Activated T-cell treated with anti-CD3 and anti-CD28 coated beads, Interleukin-2, amount 50 U/mL, for 72 hours (primary cell): ENCODE measurements at places on chromosomes 6 and 20. TPM values are rescaled to one million over a fixed set of nuclear protein-coding genes. Genes with fewer than 3 reads are reported as not detected.

MEI4 gene
- not detected for total RNA-seq

WFDC12 gene
- total RNA-seq: not detected

ZBTB2 gene
- total RNA-seq: 24.3 TPM

GRCh38 chr6:13400772-13401171 is 72.4 kb upstream of the TBC1D7 start:
- no peak overlapping the region for H3K4me3 ChIP-seq
- H3K27me3 ChIP-seq: no peaks in the 10 kb centered on the region
- peaks cover 13% of the 10 kb centered on the region for H3K4me1 ChIP-seq
- DNase-seq: no peak
- H3K27ac ChIP-seq: no peak overlapping the region

- DNase-seq: no peak
- H3K36me3 ChIP-seq: no peaks in the 10 kb centered on the region
- H3K27ac ChIP-seq: no peak overlapping the region
- H3K4me1 ChIP-seq: peaks cover 2% of the 10 kb centered on the region
- H3K4me3 ChIP-seq: no peak overlapping the region
Observed at GRCh38 chr20:62477669-62478455, 2.1 kb upstream of the GATA5 start.

DNA sequence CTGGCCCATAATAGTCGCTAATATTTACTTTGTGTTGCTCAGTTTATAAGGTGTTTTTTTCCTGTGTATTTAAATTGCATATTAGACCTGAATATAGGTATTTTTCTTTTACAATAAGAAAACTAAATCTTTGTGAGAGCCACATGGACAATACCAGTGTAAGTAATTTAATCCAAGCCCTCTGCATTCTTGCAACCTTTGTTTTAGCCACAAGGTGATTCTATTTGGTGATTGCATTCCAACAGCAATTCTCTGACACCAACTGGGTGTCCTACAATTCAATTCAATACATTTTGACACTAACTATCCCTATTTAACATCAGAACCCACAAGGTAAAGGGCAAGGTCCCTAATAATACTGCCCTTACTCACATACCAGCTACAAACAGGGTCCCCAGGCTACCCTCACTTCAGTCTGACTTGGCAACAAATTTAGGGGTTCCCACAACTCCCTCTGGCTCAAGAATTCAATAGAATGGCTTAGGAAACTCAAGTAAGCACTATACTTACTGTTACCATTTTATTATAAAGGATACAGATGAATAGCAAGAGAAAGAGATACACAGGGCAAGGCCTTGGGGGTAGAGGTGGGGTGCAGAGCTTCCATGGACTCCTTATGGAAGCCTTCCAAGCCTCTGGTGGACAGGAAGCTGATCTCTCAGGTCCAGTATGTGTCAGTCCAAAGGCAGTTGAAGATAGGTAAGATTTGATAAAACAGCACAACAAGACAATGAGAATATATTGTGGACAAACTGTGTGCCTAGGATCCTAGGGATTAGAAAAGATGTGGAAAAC is 169.3 kb downstream of the CD83 start:
- H3K27ac ChIP-seq: no peak overlapping the region
- no peaks in the 10 kb centered on the region for H3K36me3 ChIP-seq
- no peaks in the 10 kb centered on the region for H3K27me3 ChIP-seq
- peaks cover 21% of the 10 kb centered on the region for H3K4me1 ChIP-seq

GRCh38 chr6:140871911-140872310 is 1260.8 kb upstream of the GJE1 start:
- H3K4me3 ChIP-seq: no peak overlapping the region
- H3K27me3 ChIP-seq: no peaks in the 10 kb centered on the region
- DNase-seq: no peak
- H3K36me3 ChIP-seq: no peaks in the 10 kb centered on the region

DNA sequence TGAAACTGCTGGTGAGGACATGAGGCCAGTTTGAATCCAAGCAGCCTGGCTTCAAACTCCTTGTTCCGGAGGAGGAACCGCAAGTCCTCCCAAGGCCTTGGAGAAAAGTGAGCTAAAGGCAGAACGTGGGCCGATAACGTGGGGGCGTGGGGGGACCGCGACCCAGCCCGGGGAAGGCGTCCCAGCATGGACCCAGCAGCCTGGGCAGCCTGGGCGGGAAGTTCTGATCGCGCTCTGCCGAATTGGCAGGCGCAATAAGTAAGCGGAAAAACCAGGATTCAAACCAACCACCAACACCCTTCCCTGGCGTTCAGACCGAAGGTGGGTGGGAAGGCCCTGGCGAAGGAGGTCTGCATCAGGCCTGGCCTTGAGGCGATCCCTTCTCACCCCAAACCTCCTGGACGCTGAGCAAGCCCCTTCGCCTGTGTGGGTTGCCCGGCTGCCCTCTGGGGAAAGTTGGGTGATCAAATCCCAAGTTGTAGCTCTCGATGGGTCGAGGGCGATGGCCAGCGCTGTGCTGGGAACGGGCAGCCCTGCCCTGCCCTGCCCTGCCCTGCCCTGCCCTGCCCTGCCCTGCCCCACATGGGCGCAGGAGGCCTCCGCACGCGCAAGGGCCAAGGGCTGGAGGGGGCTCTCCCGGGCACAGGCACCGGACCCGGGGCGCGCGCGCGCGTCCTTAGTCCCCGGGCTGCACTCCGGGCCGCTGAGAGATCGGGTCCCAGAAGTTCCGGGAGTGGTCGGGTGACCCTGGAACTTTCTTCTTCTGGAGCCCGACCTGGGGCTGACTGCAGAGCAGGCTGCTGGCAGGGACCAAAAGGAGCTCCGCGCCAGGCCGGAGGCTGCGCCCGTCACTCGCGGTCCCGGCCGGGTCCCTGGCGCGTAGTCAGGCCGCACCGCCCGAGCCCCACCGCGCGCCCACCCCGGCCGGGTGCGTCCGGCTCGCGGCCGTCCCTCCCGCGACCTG is 637 bp upstream of the SLC22A3 start:
- no peaks in the 10 kb centered on the region for H3K4me1 ChIP-seq
- no peak for DNase-seq
- no peak overlapping the region for H3K27ac ChIP-seq
- no peaks in the 10 kb centered on the region for H3K36me3 ChIP-seq
- H3K27me3 ChIP-seq: peaks cover 71% of the 10 kb centered on the region

TGM2 gene
- total RNA-seq: 0.23 TPM

GRIK2 gene
- not detected for total RNA-seq

GRCh38 chr20:4159765-4160490 is 144.6 kb upstream of the RNF24 start:
- peak overlapping the region; percentile 18 for H3K4me3 ChIP-seq
- no peak for DNase-seq
- no peaks in the 10 kb centered on the region for H3K36me3 ChIP-seq
- H3K27me3 ChIP-seq: peaks cover 13% of the 10 kb centered on the region
- H3K4me1 ChIP-seq: peaks cover 23% of the 10 kb centered on the region
- H3K27ac ChIP-seq: peak overlapping the region; percentile 56

- no peaks in the 10 kb centered on the region for H3K36me3 ChIP-seq
- no peak overlapping the region for H3K4me3 ChIP-seq
- H3K4me1 ChIP-seq: peaks cover 4% of the 10 kb centered on the region
- no peak for DNase-seq
- H3K27me3 ChIP-seq: no peaks in the 10 kb centered on the region
Observed at GRCh38 chr20:41344938-41345728, 4.5 kb downstream of the LPIN3 start.

DNA sequence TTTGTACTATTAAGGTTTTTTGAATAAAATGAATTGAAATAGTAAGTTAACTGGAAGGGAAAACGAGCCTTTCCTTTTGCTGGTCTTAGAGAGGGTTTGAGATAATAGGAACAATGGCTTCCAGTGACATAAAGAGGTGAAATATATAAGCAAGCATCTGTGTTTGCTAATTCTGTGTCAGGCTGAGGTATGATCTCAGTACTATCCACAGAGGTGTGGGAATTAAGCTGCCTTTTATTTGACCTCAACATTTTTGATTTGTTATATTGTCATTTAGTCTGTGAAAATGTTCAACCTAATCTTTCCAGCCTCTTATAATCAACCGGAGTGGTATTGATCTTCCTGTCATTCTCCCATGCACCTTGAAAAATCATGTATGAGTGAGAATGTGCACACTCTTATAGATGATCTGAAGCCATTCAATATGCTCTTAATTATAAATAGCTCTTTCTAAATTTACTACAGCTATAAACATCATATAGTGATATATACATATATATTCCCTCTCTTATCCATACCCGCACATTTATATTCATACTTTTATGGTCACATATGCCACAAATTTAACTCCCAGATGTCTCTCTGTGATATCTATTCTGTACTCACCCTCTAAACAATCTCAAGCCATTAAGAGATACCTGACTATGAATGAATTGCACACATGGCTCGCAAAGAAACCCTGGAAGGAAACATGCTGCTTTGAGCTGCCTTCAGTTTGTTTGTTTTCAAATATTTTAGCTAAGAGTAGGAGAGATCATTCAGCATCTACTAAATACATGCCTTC is 754.7 kb upstream of the NRSN1 start:
- no peak for DNase-seq
- H3K4me1 ChIP-seq: no peaks in the 10 kb centered on the region
- no peak overlapping the region for H3K4me3 ChIP-seq
- no peaks in the 10 kb centered on the region for H3K27me3 ChIP-seq
- H3K36me3 ChIP-seq: no peaks in the 10 kb centered on the region

BRPF3 gene
- 24.4 TPM for total RNA-seq

DNA sequence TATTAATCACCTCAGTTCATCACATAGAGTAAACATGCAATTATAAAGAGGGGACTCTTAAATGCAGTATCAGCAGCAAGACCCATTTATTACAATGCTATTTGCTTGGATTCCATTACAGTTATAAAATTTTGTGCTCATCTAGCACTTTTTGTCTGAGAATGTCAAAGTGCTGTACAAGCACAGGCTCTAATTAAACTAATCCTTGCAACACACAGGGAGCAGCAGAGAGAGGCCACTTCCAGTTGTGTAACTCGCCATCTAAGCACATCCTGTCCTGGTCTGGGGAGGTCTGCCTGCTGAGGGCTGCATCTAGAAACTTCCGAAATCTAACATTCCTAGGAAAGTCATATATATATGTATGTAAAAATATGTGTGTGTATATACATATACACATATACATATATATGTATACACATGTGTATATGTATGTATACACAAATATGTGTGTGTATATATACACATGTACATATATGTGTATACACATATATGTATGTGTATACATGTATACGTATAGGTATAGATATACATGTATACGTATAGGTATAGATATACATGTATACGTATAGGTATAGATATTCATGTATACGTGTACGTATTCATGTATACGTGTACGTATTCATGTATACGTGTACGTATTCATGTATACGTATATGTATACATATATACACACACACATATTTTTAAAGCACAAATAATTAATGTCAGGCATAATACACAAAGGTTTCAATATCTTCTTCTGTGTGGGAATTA is 136.4 kb upstream of the JARID2 start:
- no peak overlapping the region for H3K27ac ChIP-seq
- no peak overlapping the region for H3K4me3 ChIP-seq
- DNase-seq: no peak
- H3K4me1 ChIP-seq: peaks cover 4% of the 10 kb centered on the region
- H3K36me3 ChIP-seq: no peaks in the 10 kb centered on the region

FHL5 gene
- not detected for total RNA-seq

DNA sequence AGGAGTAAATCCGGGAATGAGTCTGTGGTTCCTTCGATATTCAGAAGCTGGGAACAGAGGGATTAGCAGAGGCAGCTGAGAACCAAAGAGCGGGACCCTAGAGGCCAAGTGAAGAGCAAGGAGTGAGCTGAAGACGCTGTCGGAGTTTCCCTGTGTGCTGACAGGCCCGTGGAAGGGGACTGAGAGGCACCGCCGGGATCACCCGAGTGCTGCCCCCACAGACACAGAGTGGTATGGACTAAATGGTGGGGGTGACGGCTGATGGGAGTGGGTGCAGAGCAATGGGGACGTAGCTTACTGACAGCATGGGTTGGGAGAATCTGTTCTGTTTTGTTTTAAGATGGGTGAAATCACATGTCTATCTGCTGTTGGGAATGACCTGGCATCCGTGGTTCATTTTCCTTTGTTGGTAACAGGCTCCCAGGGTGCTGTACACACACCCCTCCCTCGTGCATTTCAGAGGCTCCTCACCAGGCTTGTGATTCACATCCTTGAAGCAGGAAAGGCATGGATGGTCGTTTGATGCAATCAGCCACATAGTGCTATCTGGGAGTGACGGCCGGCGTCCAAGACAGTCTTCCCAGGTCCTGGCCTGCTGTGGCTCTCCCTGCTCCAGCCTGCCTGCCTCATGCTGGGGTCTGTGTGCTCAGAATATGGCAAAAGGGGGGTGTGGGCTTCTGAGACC is 97.4 kb downstream of the THBS2 start:
- H3K4me1 ChIP-seq: no peaks in the 10 kb centered on the region
- no peak overlapping the region for H3K4me3 ChIP-seq
- H3K36me3 ChIP-seq: no peaks in the 10 kb centered on the region
- DNase-seq: no peak

PTCRA gene
- not detected for total RNA-seq

DLGAP4 gene
- total RNA-seq: 30.6 TPM

- H3K4me1 ChIP-seq: no peaks in the 10 kb centered on the region
- no peak overlapping the region for H3K27ac ChIP-seq
- H3K27me3 ChIP-seq: no peaks in the 10 kb centered on the region
- H3K36me3 ChIP-seq: no peaks in the 10 kb centered on the region
Observed at GRCh38 chr6:124355146-124355545, 551.5 kb downstream of the NKAIN2 start.

DNA sequence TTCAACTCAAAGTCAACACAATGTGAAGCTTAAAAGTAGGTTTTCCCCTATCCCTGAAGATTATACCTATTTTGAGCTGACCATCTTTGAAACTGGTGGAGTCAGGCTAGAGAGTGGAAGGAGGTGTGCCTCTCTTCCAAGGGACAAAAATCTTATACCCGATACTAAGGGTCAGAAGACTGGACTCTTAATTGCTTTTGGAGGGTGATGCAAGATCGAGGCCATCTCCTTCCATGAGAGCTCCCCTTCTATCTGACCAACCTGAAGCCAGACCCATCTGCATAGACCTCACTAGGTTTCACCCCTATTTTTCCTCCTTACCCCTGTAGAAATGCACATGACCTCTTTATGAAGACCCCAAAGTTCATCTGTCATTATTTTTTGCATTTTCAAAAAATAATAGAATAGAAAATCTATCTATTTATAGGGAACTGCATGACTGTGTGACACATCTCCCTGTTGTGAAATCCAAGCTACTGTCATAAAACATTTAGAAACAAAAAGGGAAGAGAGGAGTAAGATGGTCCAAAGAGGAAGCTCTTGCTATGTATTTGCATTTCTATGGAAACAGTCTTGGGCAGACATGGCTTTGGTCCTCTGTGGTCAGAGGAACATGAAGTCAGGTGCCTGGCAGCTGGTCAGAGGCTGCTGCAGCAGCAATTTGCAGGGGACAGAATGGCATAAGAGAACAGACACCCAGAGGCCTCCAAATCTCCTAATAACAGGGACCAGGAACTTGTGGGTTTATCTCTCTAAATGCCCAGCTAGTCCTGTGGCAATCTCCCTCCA is 349.2 kb downstream of the MAFB start:
- H3K4me3 ChIP-seq: no peak overlapping the region
- no peaks in the 10 kb centered on the region for H3K4me1 ChIP-seq
- H3K36me3 ChIP-seq: peaks cover 2% of the 10 kb centered on the region
- H3K27me3 ChIP-seq: no peaks in the 10 kb centered on the region

AKAP7 gene
- total RNA-seq: 6.7 TPM

FERMT1 gene
- total RNA-seq: 0.37 TPM
